ENCODE measurements at places on chromosomes 4 and X. TPM values are rescaled to one million over a fixed set of nuclear protein-coding genes. Genes with fewer than 3 reads are reported as not detected.
A peak's percentile ranks its signal among the peaks of the same experiment; 100 is the strongest.

Gene AMER1
- 2.8 TPM for total RNA-seq

Gene TEX11
- 0.22 TPM for total RNA-seq

- no peak for DNase-seq
Measured at GRCh38 chrX:69151866-69152284, 13.4 kb downstream of the PJA1 start.

DNA sequence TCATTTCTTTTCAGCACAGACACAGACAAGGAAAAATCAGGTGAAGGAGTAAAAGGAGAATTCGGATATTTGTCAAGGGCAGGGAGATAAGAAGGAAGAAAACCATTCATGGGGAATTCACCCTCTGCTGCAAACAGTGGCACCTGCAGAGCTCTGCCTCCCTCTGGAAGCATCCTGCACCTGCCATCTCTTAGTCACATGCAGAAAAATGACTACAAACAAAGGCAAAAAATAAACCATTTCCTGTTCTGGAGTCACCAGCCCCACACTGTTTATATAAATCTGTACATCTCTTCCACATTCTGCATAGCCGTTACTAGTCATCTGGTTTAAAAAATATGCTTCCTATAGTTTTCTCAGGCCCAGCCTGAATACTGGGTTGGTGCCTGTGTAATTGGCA is 205.3 kb downstream of the ARAP2 start:
- DNase-seq = peak; percentile 37

- no peak for DNase-seq
Measured at GRCh38 chr4:145819853-145820181, 118.8 kb downstream of the ZNF827 start.

GRCh38 chr4:71709961-71710360 is 73.9 kb downstream of the GC start:
- DNase-seq = no peak
